ENCODE measurements at places on chromosomes 13 and 19.

GRCh38 chr19:13920940-13921747 lies 15.1 kb downstream of the CC2D1A start:
- no peak for DNase-seq
- no peak overlapping the region for H3K4me3 ChIP-seq
- no peaks in the 10 kb centered on the region for H3K27me3 ChIP-seq
- no peak overlapping the region for H3K27ac ChIP-seq
- H3K36me3 ChIP-seq: no peaks in the 10 kb centered on the region

GRCh38 chr13:105643966-105644365 lies 891.5 kb downstream of the EFNB2 start:
- no peaks in the 10 kb centered on the region for H3K4me1 ChIP-seq
- no peak overlapping the region for H3K27ac ChIP-seq
- H3K27me3 ChIP-seq: no peaks in the 10 kb centered on the region

DNA sequence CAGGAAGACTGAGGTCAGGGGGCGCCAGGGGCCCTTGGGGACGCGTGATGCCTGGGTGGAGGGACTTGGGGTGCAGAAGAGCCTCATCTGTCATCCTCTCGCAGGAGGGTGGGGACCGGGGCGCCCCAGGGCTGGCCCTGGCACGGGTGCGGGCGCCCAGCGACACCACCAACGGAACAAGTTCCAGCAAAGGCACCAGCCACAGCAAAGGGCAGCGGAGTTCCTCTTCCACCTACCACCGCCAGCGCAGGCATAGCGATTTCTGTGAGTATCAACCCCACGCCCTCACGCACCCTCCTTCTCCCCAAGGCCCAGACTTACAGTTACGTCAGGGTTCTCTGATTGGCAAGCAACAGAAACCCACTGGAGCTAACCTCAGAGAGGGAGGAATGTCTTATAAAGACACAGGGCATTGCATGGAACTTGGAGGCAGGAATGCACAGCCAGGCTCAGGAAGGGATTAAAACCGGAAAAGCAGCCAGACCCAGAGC lies 29.4 kb downstream of the MARK4 start:
- H3K4me3 ChIP-seq: no peak overlapping the region
- no peaks in the 10 kb centered on the region for H3K27me3 ChIP-seq
- H3K36me3 ChIP-seq: peaks cover 60% of the 10 kb centered on the region

GRCh38 chr13:21364916-21365315 lies 94.2 kb downstream of the ZDHHC20 start:
- no peak overlapping the region for H3K4me3 ChIP-seq
- no peak overlapping the region for H3K27ac ChIP-seq
- no peak for DNase-seq
- H3K4me1 ChIP-seq: no peaks in the 10 kb centered on the region
- H3K27me3 ChIP-seq: no peaks in the 10 kb centered on the region

Data from vagina (tissue), 2 donors.